ENCODE measurements at places on chromosomes 12 and 14. TPM values are rescaled to one million over a fixed set of nuclear protein-coding genes. Genes with fewer than 3 reads are reported as not detected.

Gene AQP6
- total RNA-seq, result under 0.01 TPM

Gene TAS2R7
- total RNA-seq, result not detected

Gene FAM222A
- total RNA-seq, result 1.3 TPM

Gene PIWIL1
- total RNA-seq, result not detected

Gene MYH6
- not detected for total RNA-seq

Gene LRCOL1
- 1.1 TPM for total RNA-seq

Gene PA2G4
- 204 TPM for total RNA-seq

Gene TDRD9
- 0.76 TPM for total RNA-seq

Gene IFT43
- 21.8 TPM for total RNA-seq

Gene WNT1
- total RNA-seq, result not detected

Gene TXNDC16
- 5.5 TPM for total RNA-seq

Gene DNAI7
- not detected for total RNA-seq

Gene AKAP5
- total RNA-seq, result 7.0 TPM

Gene KRT77
- not detected for total RNA-seq

Gene MFAP5
- 1.5 TPM for total RNA-seq

Gene RERG
- 5.7 TPM for total RNA-seq

Gene SERPINA9
- not detected for total RNA-seq

Gene MGAT2
- 36.8 TPM for total RNA-seq

Gene ESPL1
- total RNA-seq, result 26.6 TPM

Gene CIROP
- total RNA-seq, result not detected

Gene FAM90A1
- 0.16 TPM for total RNA-seq

Gene ZNF10
- 7.9 TPM for total RNA-seq

Gene P2RX2
- total RNA-seq, result not detected

Gene KRT83
- total RNA-seq, result not detected

Gene TCL1A
- total RNA-seq, result not detected

Gene PCED1B
- total RNA-seq, result 2.1 TPM

Gene DUSP16
- 9.1 TPM for total RNA-seq

Gene SPTLC2
- 25.4 TPM for total RNA-seq

Gene CAPS2
- 0.33 TPM for total RNA-seq

Gene HAL
- 0.25 TPM for total RNA-seq

Gene PDZRN4
- not detected for total RNA-seq

Gene PRPF39
- total RNA-seq, result 7.3 TPM

Gene RHEBL1
- total RNA-seq, result 3.1 TPM

Gene RFC5
- total RNA-seq, result 50.0 TPM

Gene CLEC9A
- total RNA-seq, result not detected

Gene COPZ1
- 94.2 TPM for total RNA-seq

Gene SLC25A29
- 47.9 TPM for total RNA-seq

Gene GZMB
- total RNA-seq, result not detected

Gene LRRC43
- 3.7 TPM for total RNA-seq

Gene RIMBP2
- total RNA-seq, result 0.38 TPM

Data from mesangial cell (primary cell).